ENCODE measurements at places on chromosomes 5 and 9.

DNA sequence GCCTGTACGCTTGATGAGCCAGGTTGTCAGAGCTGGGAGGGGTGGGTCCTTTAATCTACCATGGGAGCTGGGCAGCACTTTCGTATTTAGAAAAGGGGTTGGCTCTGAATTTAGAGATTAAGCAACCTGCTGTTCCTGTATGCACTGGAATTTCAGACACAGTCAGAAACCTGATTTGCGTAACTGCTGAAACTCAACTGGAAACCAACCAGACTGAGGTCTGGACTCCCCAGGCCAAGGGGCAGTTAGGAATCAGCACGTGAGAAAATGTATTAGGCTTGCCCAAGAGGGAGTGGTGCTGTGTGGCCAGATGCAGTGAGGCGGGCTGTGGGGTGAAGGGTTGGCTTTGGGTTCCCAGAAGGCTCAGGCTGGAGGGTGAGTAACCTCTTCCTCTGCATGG, 235.0 kb downstream of the GOLPH3 start:
- no peak for DNase-seq

DNA sequence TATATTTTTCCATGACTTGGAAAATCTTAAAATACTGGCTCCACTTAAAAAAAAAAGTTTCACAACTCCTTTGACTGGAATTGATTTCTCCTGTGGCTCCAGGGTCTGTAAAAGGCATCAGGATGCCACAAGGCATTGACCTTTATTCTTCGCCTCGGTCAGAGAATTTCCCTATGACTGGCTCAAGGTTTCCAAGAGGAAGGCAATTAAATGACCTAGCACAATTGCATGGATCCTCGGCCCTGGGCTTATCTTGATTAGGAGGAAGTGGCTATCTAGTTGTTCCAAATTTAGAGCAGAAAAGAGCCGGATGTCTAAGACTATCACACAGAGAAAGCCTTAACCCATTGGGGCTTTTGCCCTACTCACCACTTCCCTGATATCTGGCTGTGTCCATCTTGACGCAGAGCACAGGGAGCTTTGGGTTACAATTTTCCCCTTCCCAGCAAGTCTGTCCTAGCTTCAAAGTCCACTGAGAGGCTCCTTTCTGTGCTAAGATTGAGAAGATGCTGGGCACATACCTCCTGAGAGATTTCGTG, 56.9 kb upstream of the COL15A1 start:
- DNase-seq: no peak

GRCh38 chr5:170161069-170161468, 55.4 kb downstream of the FOXI1 start:
- DNase-seq: peak; percentile 93

DNA sequence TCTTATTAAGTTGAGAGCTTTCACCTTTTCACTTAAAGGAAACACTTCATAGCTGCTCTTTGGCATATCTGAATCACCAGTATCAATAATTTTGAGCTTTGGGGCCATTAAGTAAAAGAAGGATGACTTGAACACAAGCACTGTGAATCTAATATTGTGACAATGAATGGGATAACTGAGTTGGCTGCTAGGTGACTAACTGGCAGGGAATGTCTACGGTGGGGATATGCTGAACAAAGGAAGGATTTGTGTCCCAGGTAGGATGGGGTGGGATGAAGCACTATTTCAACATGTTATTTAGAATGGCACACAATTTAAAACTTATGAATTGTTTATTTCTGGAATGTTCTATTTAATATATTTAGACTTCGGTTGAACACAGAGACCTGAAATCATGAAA, 123.6 kb downstream of the TEX10 start:
- no peak for DNase-seq

- no peak for DNase-seq
Measured at GRCh38 chr9:123310551-123311249, 42.3 kb upstream of the STRBP start.

GRCh38 chr5:53369681-53370080, 110.7 kb upstream of the FST start:
- DNase-seq: no peak

DNA sequence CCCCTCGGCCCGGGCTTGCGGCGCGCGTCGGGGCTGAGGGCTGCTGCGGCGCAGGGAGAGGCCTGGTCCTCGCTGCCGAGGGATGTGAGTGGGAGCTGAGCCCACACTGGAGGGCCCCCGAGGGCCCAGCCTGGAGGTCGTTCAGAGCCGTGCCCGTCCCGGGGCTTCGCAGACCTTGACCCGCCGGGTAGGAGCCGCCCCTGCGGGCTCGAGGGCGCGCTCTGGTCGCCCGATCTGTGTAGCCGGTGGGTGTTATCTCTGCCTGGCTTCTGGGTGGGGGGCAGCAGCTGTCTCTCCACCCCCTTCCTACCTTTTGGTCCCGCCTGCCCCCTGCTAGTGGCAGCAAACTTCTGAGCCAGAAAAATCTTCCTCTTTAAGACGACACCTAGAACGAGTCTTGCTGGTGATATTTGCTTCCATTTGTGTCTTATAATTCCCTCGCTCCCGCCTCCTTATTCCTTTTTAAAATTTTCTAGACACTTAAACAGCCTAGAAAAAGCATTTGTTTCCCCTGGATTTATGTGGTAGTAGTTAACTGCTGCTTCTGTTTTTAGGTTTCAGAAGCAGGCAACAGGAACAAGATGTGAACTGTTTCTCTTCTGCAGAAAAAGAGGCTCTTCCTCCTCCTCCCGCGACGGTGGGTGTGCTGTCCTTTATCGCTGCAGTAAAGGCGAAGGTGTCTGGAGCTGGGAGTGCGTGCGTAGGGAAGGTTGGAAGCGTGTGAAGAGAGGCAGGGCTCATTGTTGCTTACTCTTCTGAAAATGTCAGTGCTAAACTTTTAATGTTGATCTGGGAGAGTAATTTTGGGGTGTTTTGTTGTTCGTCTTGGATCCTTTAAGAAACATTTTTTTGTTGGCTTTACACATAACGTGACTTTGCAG, 554 bp downstream of the JAK2 start:
- DNase-seq: peak; percentile 80

GRCh38 chr5:2276101-2276500, 393.4 kb upstream of the IRX4 start:
- DNase-seq: no peak

- no peak for DNase-seq
Measured at GRCh38 chr9:117744369-117744768, 40.2 kb downstream of the TLR4 start.

GRCh38 chr5:172299916-172300439, 16.4 kb upstream of the UBTD2 start:
- DNase-seq: no peak

DNA sequence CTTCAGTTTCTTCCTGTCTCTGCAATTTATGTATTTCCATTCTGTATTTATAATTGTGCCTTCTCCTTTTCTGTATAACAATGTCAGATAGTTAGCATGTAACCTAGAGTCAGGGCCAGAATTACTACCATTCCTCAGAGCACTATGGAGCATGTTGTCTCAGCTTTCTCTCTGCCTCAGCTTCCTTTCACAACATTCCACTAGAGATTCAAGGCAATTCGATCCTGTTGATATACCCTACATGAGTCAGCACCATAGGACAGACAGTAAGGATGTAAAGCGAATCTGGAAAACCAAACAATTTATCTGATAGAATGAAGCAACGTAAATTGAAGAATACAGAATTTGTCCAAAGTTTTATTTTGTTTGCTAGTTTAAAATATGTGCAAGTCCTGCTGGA, 728.3 kb upstream of the SEMA6A start:
- no peak for DNase-seq

DNA sequence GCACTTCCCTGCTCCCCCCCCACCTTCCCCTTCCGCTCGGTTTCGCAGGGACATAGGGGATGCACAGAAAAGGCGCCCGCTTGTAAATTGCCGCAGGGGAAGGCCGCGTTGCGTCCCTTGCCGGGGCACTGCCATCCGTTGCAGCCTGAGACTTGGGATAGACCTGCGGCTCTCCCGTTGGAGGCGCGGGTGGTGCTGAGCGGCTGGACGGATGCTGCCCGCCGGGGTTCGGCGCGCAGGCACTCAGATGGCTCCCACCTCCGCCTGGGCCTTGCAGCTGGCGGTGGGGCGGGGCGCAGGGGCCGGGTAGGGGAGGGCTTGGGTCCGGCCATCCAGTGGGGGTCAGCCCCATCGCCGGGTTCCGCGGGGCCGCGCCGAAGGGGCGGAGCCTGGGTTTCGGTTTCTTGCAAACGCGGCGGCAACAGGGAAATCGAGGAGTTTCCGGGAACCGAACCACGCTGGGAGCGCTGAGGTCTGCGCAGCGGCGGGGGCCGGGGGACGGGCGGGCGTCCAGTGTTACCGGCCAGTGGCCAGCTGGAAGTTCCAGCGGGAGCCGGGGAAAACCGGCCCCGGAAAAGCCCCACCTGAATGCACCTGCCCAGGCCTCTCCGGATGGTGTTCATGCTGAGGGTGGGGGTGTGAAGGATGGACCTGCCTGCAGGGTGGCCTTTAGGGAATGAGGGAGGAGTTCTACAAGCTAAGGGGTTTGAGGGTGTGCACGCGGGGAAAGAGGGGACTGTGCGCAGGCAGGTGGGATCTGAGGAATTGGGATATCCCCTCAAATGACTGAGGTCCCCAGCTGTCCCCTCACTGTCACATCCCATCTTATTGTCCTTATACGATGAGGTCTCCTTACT, 6.3 kb upstream of the IRF1 start:
- DNase-seq: peak; percentile 83

GRCh38 chr9:5688109-5688508, 59.2 kb downstream of the RIC1 start:
- DNase-seq: no peak

DNA sequence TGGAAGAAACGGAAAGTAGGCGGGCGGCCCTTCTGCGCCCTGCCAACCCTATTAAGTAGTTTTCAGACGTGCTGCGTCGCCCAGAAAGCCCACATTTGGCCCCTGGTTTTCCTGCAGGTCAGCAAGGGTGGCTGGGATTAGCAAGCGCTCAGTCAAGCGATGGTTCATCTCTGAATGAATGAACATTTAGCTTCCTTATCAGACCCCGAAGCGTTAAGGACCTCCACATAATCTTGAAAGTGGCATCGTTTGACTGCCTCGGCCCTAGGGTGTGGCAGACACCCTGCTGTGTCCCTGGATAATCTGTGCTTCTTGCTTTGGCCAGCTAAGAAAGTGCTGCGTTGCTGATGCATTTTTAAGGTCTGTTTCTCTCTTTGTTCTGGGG, 684 bp downstream of the TOR1B start:
- no peak for DNase-seq

- DNase-seq: no peak
Measured at GRCh38 chr5:133269691-133270090, 217.9 kb downstream of the HSPA4 start.

- no peak for DNase-seq
Measured at GRCh38 chr9:124370896-124371582, 44.2 kb downstream of the PSMB7 start.

DNA sequence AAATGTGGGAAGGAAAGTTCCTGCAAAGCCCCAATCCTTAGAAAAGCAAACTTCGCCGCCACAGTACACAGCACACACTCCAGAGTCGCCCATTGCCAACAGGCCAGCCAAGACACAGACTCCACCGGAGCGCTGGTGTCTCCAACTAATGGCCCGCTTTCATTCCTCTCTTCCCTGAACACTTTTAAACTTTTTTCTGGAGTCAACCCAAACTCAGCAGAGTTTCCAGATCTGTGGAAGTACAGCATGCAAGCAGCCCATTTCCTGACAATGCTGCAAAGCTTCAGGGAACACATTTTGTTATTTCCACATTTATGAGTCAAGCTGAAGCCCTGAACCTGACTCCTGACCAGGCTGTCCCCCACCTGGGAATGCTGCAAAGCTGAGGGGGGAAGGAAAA, 351.9 kb downstream of the NFIB start:
- DNase-seq: no peak

DNA sequence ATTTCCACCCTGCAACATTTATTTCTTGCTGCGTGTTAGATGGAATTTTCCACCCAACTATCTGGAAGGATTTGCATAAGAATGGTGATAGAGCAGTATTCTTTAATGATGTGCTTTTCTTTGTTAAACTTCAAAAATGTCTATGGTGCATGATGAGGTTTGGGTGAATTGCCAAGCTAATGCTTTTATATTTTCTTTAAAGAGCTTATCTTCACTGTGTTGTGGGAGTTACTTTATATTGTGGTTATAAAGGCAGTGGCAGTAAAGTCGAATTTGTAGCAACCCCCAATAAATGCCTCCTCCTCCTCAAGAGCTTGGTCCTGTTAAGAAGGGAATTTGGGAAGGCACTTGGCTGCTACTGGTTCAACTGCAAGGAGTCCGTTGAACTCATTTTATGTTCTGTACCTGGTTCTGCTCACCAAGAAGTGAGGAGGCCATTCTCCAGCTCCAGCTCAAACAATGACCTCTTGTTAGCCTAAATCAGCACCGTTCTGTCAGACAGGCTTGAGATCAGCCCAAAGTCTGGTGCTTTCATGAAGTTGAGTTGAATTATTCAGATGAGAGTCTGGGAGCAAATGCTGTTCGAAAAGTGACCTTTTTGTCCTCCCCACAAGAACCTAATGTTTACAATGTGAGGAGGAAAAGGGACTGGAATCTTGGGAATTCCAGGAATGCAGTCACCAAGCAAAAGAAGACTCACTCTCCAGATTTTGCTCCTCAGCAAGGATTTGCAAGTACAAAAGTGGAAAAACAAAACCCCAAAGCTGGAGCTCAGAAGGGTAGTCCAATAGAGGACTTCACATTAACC, 217.0 kb downstream of the TMEM38B start:
- no peak for DNase-seq

- DNase-seq: no peak
Measured at GRCh38 chr9:130635306-130635705, 29.1 kb upstream of the PRDM12 start.

GRCh38 chr9:96363175-96363967, 20.1 kb downstream of the SLC35D2 start:
- no peak for DNase-seq

GRCh38 chr9:13113216-13113615, 166.3 kb downstream of the MPDZ start:
- no peak for DNase-seq

DNA sequence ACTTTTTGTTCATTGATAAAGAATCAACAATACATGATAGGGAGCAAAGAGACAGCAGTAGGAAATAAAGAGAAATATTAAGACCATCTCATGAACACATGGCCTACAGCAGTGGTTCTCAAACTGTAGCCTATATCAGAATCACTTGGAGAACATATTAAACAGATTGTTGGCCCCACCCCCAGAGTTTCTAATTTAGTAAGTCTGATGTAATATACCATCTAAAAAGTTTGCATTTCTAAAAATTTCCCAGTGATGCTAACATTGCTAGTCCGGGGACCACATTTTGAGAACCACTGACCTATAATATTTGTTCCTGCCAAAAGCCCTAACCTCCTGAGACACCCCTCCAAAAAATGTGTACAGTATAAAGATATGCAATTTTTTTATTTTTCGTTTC, 306.2 kb upstream of the NREP start:
- no peak for DNase-seq

All from Karpas-422 (cell line).